ENCODE measurements at places on chromosomes 3 and 15. TPM values are rescaled to one million over a fixed set of nuclear protein-coding genes. Genes with fewer than 3 reads are reported as not detected.

The SLC24A5 gene
- total RNA-seq = not detected

GRCh38 chr3:71461749-71462483, 121.6 kb downstream of the FOXP1 start:
- no peak for DNase-seq

- no peak for DNase-seq
Measured at GRCh38 chr3:146339349-146339748, 88.4 kb upstream of the PLSCR4 start.

The DYNLT2B gene
- total RNA-seq = 8.8 TPM

DNA sequence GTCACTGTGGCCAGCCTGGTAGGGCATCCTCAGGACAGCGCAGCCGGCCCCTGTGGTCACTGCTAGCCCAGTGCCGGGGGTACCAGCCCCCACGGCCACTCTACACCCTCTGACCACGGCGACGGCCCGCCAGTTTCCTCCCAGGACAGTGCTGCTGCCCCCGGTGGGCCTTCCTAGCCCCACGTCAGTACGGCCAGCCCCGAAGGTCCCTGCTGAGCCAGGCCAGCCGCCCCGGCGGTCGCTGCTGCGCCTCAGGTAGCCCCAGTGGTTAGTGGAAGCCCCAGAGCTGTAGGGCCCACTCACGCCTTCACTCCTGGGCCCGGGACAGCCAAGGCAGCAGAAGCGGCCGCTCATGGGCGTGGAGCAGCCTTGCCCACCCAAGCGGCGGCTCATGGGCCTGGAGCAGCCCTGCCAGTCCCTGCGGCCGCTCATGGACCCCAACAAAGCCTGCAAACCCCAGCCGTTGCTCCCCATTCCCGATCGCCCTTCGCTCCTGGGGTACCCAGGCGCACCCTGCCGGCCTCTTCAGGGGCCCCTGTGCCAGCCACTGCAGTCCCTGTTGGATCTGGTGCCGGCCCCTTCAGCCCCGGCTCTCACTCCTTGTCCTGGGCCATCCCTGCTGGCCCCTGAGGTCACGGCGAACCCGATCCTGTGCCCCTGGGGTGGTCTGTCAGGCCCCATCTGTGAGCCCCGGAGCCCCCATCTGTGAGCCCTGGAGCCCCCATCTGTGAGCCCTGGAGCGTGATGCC, 9.5 kb upstream of the ROPN1B start:
- DNase-seq = no peak

The MFGE8 gene
- 114 TPM for total RNA-seq

The SLC15A2 gene
- 0.07 TPM for total RNA-seq

- DNase-seq = no peak
Measured at GRCh38 chr3:128532012-128532983, 39.3 kb upstream of the GATA2 start.

DNA sequence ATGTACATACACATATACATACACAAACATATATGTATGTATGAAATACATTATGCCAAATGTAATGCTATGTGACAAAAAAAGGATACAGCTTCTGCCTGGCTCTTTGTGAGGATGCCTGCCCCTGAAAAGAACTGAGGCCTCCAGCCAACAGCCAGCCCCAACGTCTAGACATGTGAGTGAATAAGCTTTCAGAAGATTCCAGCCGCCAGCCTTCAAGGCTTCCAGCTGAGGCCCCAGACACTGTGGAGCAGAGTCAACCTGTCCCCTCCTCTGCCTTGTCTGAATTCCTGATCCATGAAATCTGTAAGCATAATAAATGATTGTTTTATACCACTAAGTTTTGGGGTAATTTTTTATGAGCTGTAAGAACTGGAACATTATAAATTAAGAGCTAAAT, 24.7 kb downstream of the GXYLT2 start:
- no peak for DNase-seq
